ENCODE measurements at places on chromosomes 4 and X.

DNA sequence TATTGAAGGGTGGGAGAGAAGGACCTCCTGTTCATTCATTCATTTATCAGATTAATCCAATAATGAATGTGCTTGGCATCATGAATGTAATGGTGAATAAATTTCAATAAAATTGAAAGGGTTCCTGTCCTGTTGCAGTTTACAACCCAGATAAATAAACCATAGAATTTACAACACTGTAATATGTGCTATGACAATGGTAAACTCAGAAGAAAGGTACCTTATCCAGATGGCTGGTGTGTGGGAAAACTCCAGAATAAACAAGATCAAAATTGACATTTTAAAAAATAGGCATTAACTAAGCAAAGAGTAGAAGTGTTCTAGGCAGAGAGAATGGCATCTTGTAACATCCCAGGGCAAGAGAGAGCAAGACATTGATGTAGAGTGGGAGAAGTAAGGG lies 15.3 kb downstream of the ARL13A start:
- no peak for DNase-seq

DNA sequence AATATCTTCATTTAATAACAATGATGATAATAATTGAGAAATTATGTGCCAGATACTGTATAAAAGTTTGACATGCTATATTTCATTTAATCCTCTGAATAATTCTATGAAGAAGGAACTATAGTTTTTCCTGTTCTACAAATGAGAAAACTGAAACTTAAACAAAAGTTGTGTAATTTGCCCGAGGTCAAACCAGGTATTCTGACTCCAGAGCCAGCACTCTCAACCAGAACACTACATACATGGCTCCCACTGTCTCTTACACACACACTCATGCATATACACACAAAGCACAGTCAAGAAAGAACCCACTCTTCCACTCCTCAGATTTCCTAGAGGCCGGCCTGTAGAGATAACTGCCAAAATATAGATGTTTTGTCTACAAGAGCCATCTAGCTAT lies 374.0 kb upstream of the EMCN start:
- no peak for DNase-seq

DNA sequence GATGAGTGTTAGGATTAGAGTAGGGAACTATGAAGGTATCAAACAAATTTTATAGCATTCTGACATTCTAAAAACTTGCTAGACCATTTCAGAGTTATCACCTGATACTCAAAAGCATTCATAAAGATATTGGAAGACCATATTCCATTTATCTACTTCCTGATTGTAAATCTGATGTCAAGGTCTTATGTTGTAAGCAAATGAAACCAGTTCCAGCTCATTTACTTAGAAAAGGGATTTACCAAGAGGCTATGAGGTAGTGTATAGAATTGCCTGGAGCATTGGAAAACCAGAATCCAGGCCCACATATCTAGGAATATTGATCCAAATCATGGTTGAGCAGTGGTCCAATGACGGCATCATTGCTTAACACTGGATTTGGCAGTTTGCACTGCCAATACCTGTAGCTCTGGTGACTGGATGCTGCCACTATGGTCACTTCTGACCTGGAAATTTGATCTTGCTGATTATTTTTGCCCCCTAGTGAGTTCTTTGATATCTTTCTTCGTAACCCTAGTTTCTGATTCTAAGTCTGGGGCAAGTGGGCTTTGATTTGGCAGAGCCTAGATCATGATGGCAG lies 25.4 kb downstream of the ARFIP1 start:
- no peak for DNase-seq

GRCh38 chr4:48594180-48594579 lies 104.1 kb downstream of the ZAR1 start:
- no peak for DNase-seq

- no peak for DNase-seq
These were observed 607.1 kb upstream of the DIPK2B start for GRCh38 chrX:45807572-45808425.
